Hepatocyte (in vitro differentiated cells): ENCODE measurements at places on chromosomes 6 and 20. TPM values are rescaled to one million over a fixed set of nuclear protein-coding genes. Genes with fewer than 3 reads are reported as not detected.

DNA sequence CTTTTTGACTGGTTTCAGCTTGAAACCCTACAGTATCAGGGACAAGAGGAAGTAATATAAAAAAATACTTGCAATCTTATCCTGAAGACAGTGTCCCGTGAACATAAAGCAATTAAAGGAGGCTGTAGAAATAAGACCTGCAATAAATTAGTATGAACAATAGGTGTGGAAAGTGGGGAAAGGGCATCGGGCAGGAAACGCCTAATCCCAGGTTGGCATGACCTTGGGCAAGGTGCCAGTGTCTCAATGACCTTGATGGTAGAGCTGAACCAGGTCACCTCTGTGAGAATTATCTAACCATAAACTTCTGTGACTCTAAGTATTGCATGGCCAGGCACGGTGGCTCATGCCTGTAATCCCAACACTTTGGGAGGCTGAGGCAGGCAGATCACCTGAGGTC is 115.2 kb downstream of the LY86 start:
- H3K4me3 ChIP-seq = no peak overlapping the region
- H3K36me3 ChIP-seq = no peaks in the 10 kb centered on the region
- peak overlapping the region; percentile 42 for H3K27ac ChIP-seq
- no peaks in the 10 kb centered on the region for H3K27me3 ChIP-seq
- DNase-seq = no peak
- H3K4me1 ChIP-seq = peaks cover 15% of the 10 kb centered on the region

DNA sequence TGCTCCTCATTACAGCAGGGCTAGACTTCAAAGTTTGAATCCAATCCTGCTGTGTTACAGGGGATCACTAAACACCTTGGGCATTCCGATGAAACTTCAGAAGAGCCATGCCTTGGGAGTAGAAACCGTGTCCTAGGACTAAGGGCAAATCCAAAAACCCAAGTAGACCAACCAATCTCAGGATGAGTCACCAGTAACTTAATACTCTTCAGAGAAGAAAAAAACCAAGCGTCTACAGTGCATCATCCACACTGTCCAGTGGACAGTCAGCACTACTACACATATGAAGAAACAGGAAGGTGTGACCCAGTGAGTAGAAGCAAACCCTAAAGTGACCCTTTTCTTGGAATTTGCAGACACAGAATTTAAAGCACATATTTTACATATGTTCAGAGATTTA is 39.5 kb upstream of the VAPB start:
- peaks cover 4% of the 10 kb centered on the region for H3K36me3 ChIP-seq
- no peak overlapping the region for H3K27ac ChIP-seq
- H3K4me3 ChIP-seq = no peak overlapping the region
- H3K4me1 ChIP-seq = no peaks in the 10 kb centered on the region
- H3K27me3 ChIP-seq = no peaks in the 10 kb centered on the region

DNA sequence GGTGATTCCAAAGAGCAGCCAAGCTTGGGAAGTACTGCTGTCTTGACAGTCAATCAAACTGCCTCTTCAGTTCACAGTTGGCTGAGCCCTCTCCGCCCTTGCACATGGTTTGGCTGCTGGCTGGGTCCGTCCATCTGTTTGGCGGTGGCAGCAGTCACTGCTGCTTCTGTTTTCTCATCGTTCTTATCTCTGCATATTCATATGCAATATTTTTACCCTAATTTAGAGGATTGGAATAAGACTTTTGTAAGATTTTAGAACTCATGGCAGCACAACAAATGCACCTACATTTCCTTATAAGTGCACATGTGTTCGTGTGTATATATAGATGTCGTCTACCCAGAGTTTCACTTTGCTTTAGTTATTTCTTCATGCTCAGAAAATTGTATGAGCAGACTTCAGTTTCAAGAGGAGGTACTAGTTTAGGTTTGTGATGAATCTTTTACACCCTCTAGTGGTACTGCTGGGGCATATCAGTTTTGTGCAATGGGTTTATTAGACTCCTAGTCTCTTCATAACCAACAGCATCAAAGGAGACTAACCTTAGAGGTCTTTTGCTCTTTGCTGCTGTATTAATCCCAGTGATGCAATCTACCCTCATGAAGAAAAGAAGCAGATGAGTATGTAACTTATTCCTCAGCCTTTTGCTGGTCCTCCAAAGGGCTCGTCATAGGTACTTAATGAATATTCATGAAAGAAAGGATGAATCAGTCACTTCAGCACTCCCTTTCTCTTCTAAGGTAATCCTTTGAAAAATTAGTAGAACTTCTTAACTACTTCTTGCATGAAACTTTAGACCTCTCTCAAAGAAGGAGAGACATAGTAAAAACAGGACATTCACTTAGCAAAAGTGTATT is 44.3 kb downstream of the KHDC1L start:
- no peak overlapping the region for H3K27ac ChIP-seq
- H3K36me3 ChIP-seq = no peaks in the 10 kb centered on the region
- no peak overlapping the region for H3K4me3 ChIP-seq
- H3K27me3 ChIP-seq = no peaks in the 10 kb centered on the region

- H3K4me1 ChIP-seq = peaks cover 8% of the 10 kb centered on the region
- no peak overlapping the region for H3K27ac ChIP-seq
- DNase-seq = no peak
- H3K36me3 ChIP-seq = no peaks in the 10 kb centered on the region
- H3K4me3 ChIP-seq = no peak overlapping the region
Observed at GRCh38 chr6:21840428-21840827, 246.9 kb downstream of the SOX4 start.

GRCh38 chr6:114432400-114432799 is 89.6 kb upstream of the HS3ST5 start:
- no peak for DNase-seq
- H3K27ac ChIP-seq = no peak overlapping the region
- no peak overlapping the region for H3K4me3 ChIP-seq
- H3K4me1 ChIP-seq = no peaks in the 10 kb centered on the region

DNA sequence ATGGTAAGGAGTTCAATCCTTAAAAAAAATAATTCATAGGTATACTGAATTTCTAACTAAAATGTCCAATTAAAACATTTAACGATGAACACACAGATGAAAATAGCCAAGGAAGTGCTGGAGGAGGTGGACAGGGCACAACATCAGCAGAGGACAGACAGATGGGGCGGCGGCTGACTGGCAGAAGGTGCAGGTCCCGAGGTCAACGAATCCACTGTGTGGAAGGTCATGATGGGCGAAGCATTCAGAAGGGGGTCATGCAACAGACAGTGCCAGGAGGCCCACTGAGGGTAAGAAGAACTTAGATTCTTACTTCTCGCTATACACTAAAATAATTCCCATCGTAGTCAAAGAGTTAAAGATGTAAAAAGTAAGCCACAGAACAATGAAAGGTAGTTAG is 34.2 kb upstream of the FRMD1 start:
- no peak overlapping the region for H3K27ac ChIP-seq
- no peaks in the 10 kb centered on the region for H3K27me3 ChIP-seq
- no peaks in the 10 kb centered on the region for H3K36me3 ChIP-seq
- H3K4me1 ChIP-seq = no peaks in the 10 kb centered on the region

CDH26 gene
- 0.88 and 2.2 TPM in 2 replicates for total RNA-seq

MAS1 gene
- total RNA-seq = not detected in 2 replicates

ZBTB46 gene
- total RNA-seq = 4.0 and 5.2 TPM in 2 replicates

PXMP4 gene
- 3.9 and 4.1 TPM in 2 replicates for total RNA-seq

C6orf15 gene
- not detected in 2 replicates for total RNA-seq

ATG5 gene
- 42.8 and 45.7 TPM in 2 replicates for total RNA-seq
